NCI-H1417 treated with DMSO at 0.1 percent for 48 hours (cell line): ENCODE measurements at places on chromosomes 2 and 18.

DNA sequence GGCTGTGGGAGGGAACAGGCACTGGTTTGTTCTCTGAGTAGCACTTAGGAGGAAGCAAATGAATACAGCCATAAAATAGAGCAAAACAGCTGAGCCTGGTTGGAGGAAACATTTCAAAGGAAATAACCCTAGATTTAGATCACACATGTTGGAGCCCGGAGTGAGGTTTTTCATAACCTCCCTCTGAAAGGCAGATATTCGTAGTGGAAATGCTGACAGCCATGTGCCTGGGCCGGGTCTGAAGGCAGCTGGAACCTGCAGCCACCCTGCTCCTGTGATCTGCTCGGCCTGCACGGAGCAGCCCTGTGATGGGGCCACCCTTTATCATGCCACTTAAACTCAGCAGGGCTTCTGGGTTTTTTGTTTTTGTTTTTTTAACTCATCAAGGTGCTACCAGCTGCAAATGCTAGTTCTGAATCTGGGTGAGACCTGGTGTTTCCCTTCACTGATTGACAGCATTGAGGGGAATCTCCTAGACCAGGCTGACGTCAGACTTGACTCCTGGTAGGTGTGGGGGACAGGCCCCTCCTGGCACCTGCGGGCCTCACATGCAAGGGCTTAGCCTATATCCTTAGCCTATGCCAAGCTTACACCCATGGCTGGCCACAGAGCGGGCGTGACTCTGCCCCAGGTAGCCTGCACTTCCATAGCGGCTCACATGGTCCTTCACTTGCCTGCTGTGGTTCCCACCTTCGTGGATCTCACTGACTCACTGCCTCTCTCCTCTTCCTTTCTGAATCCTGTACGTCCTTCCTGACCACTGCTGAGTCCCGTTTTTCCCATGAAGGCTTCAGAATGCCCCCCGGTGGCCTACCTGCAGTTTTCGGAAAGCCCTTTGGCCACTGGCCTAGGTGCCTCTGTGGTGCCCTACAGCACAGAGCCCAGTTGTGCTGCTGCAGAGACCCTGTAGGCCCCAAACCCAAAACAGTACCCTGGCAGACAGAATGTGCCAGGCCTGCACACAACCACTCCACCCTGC lies 217.3 kb downstream of the SEPTIN10 start:
- DNase-seq: no peak

GRCh38 chr2:68151037-68151436 lies 6.7 kb upstream of the PNO1 start:
- no peak for DNase-seq

DNA sequence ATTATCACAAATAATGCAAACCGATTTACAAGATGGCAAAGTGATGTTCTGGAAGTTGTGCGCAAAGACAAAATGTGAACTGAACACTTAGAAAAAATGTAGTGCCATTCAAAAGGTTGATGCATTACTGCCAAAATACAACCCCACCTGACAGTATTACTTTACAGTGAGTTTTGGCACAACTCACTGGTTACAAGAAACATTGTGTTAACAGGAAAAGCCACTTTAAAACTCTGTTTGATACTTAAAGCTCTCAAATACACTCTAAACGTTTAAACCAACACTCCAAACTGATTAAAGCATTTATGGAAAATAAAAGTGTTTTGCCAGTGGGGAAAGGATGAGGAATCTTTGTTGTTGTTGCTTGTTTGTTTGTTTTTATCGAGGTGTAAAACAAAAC lies 173.4 kb upstream of the SATB2 start:
- DNase-seq: no peak

- no peak for DNase-seq
These were observed 112.2 kb downstream of the OSBPL6 start for GRCh38 chr2:178306352-178307073.

GRCh38 chr18:10133516-10133915 lies 219.7 kb downstream of the VAPA start:
- DNase-seq: no peak

- no peak for DNase-seq
These were observed 392.7 kb upstream of the SLC8A1 start for GRCh38 chr2:40844353-40845277.

- no peak for DNase-seq
These were observed 2.4 kb downstream of the RPE start for GRCh38 chr2:210004881-210005280.

GRCh38 chr18:68427951-68428401 lies 286.9 kb downstream of the TMX3 start:
- no peak for DNase-seq

- DNase-seq: no peak
These were observed 620 bp downstream of the NGEF start for GRCh38 chr2:233012301-233012971.

GRCh38 chr2:62344472-62344871 lies 148.6 kb downstream of the B3GNT2 start:
- DNase-seq: no peak

DNA sequence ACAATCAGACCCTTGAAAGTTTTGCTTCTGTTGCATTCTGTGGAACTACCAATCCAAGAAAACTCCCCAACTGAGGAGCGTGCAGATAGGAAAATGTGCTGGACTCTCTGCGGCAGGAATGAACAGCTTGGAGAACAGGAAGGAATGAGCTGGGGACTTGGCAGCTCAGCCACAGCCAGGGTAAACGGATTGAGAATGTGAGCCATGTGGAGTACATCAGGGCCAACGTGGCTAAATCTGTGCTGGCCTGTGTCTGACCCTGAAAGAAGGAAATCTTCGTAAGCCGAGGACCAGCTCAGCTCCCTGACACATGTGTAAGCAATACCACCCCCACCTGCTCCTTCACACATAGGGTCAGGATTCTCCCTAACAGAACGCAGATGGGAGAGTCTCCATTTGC lies 1023.7 kb downstream of the BCL11A start:
- no peak for DNase-seq

DNA sequence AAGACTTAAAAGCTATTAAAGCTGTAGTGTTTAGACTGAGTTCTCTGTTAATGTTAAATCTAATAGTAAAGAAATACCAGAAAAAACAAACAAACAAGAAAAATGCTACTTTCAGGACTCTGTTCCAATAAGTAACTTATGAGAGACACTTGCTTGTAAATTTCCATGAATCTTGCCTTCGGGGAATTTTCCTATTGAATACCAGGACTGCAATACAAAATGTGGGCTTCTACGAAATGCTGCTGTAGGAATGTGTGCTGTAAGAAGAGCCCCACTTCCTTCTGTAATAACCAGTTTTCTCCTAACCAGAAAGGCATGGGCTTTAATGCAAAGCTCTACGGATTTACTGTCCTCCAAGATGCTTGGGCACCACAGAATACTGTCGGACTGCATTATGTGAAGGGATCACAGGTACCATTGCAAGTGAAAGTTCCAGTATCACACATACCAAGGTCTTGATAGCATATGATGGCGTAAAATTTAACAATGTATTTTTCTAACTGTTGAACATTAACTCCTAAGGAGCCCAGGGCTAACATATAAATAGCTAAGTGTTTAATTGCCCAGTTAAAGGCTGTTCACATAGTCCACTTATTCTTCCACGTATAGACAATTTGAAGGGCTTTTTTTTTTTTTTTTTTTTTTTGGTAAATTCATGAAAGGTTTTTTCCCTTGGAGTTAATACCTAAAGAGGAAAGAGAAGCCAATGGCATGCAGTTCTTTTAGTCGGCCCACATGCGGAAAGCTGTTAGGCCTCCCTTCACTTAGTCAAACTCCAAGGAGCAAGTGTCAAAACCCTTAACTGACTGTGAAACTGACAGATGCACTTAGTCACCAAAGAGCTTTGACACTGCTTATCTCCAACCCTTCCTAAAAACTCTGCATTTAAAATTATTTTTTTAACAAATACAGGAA lies 564.0 kb upstream of the POU3F3 start:
- no peak for DNase-seq

DNA sequence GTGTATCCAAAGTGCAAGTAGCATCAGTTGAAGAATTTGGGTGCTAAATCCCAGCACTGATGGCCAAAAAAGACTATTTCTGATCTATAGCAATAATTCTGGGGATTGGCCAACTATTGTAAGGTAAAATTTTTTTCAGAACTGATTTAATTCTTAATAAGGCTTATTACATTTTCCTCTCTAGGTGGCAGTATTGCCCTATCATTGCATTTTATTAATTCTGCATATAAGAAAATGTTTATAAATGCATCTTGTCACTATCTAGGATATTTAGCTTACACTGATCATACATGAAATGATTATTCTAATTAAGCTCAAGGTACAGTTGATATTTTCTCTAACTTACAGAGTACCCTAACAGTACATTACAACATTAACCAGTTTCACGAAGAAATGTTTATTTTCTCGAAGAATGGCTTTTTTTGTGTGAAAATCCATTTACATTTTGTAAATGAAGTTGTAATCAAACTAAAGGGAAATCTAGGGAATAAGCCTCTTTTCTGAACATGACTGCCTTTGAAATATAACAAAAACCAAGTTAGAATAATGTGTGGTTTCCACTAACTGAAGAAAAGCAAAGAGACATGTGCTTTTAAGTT lies 11.0 kb downstream of the TTN start:
- no peak for DNase-seq

DNA sequence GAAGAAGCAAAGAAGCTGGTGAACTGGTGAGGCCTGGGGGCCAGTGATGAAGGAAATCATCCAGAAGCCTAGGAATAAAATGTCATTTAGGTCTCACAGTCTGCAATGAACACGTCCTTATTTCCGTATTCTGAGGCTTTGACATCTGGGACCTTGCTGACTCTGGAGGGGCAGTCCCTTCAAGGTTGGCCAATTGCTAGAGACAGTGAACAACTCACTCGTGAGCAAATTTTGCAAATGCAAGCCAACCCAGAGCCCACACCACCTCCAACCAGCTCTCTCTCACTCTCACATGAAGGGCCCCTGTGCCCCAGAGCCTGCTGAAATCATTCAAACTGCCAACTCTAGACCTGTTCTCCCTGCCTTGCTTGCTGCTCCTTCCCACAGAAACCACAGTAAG lies 279.1 kb upstream of the LYPD1 start:
- no peak for DNase-seq

DNA sequence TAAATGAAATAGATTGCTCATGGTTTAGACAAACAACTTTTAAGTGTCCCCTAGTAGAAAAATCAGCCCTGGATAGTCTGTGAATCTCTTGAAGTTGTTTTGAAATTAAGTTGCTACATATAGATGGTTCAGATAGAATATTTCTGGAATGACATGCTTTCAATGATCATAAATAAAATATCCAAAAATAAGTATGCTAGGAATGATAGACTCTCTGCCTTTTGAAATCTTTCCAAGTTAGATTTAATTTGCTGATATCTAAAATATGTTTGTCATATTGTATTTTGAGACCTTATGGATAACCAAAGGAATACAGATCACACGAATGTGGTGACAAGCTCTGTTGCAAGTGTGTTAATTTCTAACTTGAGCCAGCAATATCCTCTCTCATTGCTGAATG lies 488.7 kb downstream of the THSD7B start:
- DNase-seq: no peak

DNA sequence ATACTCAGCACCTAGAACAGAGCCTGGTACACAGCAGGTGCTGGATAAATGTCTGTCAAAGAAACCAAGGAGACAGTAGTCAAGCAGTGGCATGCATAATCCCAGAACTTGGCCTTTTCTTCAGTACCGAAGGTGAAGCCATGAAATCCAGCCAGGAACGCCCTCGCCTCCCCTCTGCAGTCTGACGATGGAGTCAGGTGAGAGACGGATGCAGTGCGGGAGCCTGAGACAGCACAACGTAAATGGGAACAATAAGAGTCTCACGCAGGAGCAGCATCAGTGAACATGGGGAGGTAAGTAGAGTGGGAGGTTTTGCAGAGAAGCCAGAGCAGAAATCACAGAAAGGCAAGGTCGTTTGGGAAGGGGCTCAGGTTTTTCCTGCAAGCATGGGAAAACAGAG lies 389.3 kb upstream of the MYT1L start:
- no peak for DNase-seq
